HCEC 1CT (cell line): ENCODE measurements at places on chromosomes 7 and 10.

DNA sequence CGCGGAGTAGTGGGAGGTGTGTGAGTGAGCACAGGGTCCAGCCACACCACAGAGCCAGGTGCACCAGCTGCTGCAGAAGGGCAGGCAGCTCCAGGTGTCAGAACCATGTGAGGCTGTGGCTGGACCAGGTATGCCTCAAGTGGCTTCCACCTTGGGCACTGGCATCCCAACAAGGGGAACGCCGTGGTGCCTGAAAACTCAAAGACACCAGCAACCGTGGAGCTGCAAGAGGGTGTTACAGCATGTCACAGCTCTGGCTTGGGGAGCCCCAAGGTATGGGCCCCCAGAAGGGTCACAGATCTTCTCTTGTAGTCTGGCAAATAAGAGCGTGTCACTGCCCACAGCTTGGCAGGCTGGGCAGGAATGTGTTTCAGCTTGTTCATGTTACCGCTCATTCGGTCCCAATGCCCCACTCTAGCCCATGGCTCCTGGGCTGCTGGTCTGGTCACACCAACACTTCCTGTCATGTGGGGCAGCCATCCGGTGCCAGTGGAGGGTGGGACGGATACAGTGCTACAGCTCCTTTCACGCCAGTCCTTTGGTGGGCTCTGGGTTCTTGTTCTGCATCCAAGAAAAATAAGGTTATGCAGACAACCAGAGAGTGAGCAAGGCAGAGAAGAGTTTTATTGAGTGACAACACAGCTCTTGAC lies 29.8 kb downstream of the STRA8 start:
- DNase-seq = no peak

GRCh38 chr10:72334825-72335393 lies 19.8 kb downstream of the DNAJB12 start:
- DNase-seq = no peak

GRCh38 chr7:141945356-141945755 lies 1.4 kb downstream of the CLEC5A start:
- DNase-seq = peak; percentile 41

DNA sequence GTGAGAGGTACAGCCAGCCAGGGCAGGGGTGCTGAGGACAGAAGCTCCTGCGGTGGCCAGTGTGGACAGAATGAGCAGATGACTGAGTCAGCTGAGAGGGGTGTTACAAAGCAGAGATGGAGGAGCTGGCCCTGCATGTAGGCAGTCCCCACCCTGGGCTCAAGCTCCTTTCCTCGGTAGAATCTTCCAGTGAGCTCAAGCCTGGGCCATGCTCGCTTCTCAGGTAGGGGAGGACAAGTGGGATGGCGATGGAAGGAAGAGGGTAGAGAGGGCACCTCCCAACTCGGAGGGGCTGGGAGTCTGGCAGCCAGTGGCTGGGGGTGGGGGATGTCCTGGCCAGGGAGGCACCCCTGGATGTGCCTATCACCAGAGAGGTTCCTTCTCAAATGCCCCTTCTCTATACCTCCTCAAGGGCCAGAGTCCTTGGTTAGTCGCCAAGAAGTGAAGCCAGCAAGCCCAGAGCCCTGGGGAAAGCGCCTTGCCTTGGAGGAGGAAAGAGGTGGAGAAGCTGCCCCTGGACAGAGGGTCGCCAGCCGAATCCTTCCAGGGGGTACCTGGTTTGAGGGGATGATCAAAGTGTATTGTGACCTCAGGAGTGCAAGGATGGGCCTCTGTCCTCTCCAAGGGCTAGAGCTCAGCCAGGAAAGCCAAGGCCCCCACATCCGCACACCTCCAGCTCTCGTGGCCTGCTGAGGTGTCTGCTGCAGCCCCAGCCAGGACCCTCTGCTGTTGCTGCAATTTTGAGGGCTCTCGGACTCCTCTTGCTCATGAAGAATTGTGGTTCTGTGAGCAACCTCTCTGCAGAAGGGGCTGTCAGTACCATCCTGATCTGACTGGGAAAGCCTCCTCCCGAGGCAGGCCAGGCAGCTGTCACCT lies 88.6 kb upstream of the MACROH2A2 start:
- DNase-seq = no peak

DNA sequence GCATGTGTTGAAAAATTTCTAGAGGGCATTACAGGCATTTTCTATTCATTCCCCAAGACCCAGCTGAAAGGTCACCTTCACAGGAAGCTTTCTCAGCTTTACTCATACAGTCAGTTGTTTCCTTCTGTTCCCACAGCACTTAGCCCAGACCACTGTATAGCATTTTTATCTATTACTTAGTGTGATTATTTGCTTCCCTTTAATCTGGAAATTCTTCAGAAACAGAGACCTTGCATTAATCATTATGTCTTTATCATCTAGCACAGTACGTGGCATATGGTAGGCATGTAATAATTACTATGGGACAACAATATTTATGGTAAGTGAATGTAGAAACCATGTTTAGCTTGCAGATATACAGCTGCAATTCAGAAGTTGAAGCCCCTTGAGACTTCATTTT lies 38.2 kb upstream of the CDK6 start:
- DNase-seq = no peak
